ENCODE measurements at places on chromosomes 13 and 19. TPM values are rescaled to one million over a fixed set of nuclear protein-coding genes. Genes with fewer than 3 reads are reported as not detected.

The RDH8 gene
- not detected for polyA plus RNA-seq

The CDX2 gene
- polyA plus RNA-seq = not detected

The ZNF667 gene
- 0.94 TPM for polyA plus RNA-seq

The CPAMD8 gene
- polyA plus RNA-seq = 1.8 TPM
